Hepatocyte (in vitro differentiated cells): ENCODE measurements at places on chromosomes 13 and 19. TPM values are rescaled to one million over a fixed set of nuclear protein-coding genes. Genes with fewer than 3 reads are reported as not detected.
A peak's percentile ranks its signal among the peaks of the same experiment; 100 is the strongest.

DNA sequence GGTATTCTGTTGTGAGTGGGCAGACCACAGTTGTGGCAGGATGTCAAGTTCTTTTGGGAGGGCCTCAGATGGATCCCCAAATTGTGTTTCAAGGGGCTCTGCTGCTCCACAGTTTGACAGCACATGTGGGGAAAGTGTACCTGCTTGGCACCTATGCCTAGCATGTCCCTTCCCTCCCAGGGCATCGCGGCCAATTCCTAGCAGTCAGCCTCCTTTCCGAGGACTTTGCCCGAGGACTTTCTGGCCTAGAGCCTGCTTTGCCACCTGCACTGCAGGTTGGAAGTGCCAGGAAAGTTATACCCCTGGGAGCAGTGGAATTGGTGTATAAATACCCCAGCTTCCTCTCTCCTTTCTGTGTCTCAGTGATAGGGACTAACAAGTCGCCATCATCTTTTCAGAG lies 11.9 kb upstream of the GPR12 start:
- DNase-seq, result no peak

DNA sequence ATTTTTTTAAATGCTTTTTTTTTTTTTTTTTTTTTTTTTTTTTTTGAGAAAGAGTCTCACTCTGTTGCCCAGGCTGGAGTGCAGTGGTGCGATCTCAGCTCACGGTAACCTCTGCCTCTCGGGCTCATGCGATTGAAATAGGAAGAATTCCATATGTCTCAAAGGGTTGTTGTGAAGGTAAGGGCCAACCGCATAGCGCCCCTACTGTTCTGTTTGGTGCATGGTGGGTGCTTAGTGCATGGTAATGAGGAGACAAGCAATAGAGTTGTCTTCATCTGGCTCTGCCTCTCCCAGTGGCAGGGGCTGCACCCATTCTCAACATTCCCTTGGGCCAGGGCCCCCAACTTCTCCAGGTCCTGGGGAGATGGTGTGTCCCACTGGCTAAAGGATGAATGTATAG lies 68.7 kb downstream of the RASL11A start:
- peak; percentile 50 for DNase-seq

Gene SIGLEC10
- total RNA-seq, result 1.0 and 1.6 TPM in 2 replicates

DNA sequence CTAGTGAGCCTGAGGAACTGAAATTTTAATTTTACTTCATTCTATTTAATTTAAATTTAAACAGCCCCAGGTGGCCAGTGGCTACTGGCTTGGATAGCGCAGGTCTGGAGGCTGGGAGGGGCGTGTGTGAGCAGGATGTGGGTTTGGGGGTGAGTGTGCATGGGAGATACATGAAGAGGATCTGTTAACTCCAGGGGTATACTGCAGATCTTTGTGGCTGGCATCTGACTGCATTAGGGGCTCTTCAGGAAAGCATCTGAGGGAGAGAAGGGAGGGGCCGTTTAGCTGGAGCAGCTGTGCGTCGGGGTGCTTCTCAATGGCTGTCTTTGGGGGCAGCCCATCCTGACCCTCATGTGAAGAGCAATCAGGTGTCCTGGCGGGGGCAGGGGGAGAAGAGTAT lies 6.8 kb downstream of the SHANK1 start:
- DNase-seq, result no peak

Gene ZNF90
- 8.7 TPM in 2 replicates for total RNA-seq

- DNase-seq, result no peak
Measured at GRCh38 chr13:73622381-73622780, 511.8 kb downstream of the KLF12 start.

DNA sequence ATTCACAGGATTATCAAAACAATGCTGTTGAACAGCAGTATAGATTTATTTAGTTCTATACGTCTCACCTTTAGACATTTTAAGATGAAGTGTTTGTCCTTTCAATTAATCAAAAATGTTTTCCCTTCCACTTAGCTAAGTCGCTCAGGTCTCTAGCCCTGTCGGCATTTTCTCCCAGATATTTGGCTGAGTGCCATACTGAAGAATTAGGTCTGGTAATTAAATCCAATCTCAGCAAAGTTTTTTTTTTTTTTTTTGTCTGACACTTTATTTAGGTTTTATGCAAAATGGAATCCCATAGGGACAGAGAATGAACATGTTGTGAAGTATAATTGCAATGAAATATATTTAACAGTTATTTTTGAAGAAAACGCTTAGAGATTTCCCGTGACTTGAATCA lies 44.1 kb downstream of the RFC3 start:
- no peak for DNase-seq

GRCh38 chr13:33454844-33455705 lies 169.5 kb upstream of the STARD13 start:
- DNase-seq, result peak; percentile 6

Gene HCST
- 0.97 and 1.4 TPM in 2 replicates for total RNA-seq

GRCh38 chr13:52452470-52452869 lies 2.0 kb upstream of the VPS36 start:
- DNase-seq, result no peak

GRCh38 chr19:50244695-50245094 lies 41.3 kb downstream of the MYH14 start:
- DNase-seq, result no peak
